DMS 273 treated with DMSO at 0.1 percent for 48 hours (cell line): ENCODE measurements at places on chromosomes 4 and X.

GRCh38 chr4:73599182-73599581 is 21.1 kb downstream of the RASSF6 start:
- peak; percentile 27 for DNase-seq

GRCh38 chr4:11165052-11165451 is 263.6 kb downstream of the HS3ST1 start:
- no peak for DNase-seq

DNA sequence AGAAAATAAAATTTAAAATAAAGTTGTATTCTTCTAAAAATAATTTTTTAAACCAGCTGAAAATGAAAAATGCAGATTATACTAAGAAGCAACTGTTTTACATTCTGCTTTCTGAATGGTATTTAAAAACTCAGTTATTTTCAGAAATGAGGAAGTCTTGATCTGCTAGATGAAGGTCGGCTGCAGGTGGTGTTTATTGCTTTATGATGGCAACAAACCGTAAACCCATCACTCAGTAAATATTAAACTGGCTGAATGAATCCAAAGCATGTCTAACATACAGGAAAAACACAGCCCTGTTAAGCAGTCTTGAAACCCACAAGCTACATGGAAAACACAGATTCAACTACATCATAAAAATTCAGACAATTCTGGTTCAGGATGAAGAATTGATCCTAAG is 29.3 kb downstream of the DYNLT3 start:
- no peak for DNase-seq

- no peak for DNase-seq
Measured at GRCh38 chr4:70991596-70991995, 1.9 kb upstream of the DCK start.

DNA sequence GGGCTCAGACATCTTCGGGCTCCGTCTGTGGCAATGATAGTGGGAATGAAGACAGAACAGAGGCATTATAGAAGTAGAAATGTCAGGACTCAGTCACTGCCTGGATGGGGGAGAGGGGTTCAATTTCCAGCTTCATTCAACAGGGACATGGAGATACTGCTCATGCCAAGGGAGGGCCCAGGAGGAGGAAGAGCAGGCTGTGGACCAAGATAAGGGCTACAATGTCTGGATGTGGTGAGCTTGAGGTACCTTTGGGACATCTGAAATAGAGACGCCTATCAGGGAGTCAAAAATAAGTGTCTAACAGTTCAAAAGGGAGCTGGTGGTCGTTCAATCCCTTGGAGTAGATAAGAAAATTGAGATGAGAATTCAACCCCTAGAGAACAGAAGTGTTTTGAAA is 34.5 kb downstream of the ELF4 start:
- no peak for DNase-seq
